ENCODE measurements at places on chromosomes 11 and 22.
A peak's percentile ranks its signal among the peaks of the same experiment; 100 is the strongest.

GRCh38 chr11:112881461-112881860, 79.8 kb upstream of the NCAM1 start:
- no peak for DNase-seq

- peak; percentile 83 for DNase-seq
Observed at GRCh38 chr11:60913793-60914632, at the start of gene TMEM109. Gene TMEM109, plus strand, starts transcription at chr11:60914158. Its CDS starts 5,536 bp downstream, at chr11:60919694.

DNA sequence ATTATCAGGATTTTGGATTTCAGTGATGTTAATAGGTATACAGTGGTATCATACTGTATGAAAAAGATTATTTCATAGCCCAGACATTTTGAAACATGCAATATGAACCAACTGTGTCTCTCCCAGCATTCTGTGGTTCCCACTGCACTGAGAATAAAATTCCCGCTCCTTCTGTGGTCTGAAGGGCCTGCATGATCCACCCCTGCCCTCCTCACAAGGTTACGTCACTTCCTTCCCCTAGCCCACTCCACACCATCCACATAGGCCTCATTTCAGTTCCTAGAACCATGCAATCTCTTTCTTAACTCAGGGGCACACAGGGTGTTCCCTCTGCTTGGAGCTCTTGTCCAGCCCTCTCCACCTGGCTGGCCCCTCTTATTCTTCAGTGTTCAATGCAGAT, 103.1 kb downstream of the TSPAN18 start:
- no peak for DNase-seq

- no peak for DNase-seq
Observed at GRCh38 chr11:107252429-107253161, 205.0 kb downstream of the CWF19L2 start.

DNA sequence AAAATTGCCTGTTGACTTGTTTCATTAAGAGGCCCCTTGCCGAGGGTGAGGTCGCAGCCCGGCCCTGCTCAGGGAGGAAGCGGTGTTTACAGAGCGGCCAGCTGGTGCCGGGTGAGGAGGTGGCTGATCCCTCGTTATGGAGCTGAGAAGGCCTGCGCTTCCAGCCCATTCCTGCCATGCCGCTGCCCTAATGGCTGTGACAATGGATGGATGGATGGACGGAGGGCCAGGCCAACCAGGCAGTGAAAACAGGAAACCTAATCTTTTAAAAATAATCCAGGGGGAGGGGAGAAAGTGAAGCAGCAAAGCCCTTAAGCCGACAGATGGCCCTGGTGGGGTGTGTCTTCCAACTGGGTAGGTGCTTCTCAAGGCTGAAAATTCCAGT, 38.5 kb downstream of the BCR start:
- DNase-seq, result no peak

GRCh38 chr11:34601085-34601444, 19.8 kb upstream of the EHF start:
- no peak for DNase-seq

- no peak for DNase-seq
Observed at GRCh38 chr11:111391328-111392124, 12.5 kb upstream of the POU2AF1 start.

Measured in effector CD4-positive, alpha-beta T cell (primary cell).